Activated T-cell treated with anti-CD3 and anti-CD28 coated beads for 48 hours (primary cell): ENCODE measurements at places on chromosomes 13 and 19.

DNA sequence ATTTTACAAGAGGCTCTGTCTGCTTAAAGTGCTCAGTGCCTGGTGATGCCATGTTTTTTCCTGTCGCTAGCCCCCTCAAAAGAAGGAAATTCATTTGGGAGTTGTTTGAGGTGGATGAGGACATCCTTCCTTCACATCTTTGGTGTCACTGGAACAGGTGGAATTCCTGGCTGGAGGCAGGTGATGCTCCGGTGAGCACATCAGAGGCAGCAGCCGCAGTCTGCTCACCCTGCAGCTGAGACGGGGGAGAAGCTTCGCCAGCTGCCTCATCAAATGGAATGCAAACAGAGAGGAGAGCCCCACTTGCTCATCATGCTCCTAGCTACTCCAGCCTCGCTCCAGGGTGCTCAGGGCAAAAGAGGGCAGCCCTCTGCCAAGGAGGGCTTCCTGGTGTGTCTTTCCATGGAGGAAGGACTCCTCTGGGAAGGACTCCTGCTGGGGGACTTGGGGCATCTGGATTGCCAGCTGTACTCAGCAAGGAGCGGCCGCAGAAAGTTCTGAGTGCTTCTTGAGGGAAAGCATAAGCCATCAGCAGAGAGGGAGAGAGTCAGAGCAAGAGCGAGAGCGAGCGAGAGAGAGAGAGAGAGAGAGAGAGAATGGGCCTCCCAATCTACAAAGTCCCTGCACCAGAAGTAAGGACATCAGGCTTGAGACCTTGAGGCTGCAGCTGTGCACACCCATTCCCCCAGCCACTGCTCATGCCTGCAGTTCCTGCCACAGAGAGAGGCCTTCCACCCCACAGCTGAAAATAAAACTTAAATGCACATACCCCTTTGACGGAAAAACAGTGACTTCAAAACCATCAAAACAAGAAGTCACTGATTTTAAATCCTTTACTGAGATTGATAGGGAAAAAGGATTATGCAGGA, 74.3 kb upstream of the UBL3 start:
- no peak for DNase-seq

DNA sequence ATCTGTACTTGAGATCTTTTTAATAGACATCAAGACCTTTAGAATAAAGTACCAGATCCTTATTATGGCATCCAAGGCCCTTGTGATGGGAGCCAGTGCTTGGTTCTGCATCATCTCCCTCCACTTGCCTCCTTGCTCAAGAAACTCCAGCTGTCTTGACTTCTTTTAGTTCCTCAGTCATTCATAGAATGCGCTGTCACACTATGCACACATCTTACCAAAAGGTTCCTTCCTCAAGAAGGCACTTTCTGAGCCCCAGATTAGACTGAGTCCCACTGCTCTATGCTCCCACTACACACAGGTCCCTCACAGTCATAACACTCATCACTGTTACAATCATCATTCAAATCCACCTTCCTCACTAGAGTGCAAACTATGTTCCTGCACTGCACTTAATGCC, 57.8 kb upstream of the ITM2B start:
- DNase-seq = no peak

GRCh38 chr13:51590231-51590970, 6.1 kb downstream of the WDFY2 start:
- no peak for DNase-seq

- no peak for DNase-seq
Measured at GRCh38 chr19:55648585-55649267, 714 bp downstream of the CCDC106 start.

DNA sequence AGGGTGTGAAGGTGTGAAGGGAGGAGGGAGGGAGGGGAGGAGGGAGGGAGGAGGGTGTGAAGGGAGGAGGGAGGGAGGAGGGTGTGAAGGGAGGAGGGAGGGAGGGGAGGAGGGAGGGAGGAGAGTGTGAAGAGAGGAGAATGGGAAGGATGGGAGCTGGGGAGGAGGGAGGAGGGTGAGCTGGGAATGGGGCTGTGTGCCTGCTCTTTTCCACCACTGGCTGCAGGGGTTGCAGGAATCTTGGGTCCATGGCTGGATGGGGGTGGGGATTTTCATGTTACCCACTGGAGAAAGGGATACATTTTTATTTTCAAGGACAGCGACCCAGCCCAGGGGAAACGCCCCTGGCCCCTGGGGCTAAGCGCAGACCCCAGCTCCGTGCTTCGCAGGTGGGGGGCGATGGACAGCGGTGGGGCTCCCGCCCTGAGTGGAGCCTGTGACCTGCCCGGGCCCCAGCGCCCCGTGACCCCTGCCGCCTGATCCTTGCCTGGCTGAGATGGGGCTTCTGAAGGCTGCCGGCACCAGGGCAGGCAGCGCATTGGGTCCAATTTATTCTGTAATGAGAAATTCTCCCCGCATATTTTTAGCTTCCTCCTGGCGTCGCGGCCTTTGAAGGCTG, 3.0 kb upstream of the EFNA2 start:
- DNase-seq = no peak

DNA sequence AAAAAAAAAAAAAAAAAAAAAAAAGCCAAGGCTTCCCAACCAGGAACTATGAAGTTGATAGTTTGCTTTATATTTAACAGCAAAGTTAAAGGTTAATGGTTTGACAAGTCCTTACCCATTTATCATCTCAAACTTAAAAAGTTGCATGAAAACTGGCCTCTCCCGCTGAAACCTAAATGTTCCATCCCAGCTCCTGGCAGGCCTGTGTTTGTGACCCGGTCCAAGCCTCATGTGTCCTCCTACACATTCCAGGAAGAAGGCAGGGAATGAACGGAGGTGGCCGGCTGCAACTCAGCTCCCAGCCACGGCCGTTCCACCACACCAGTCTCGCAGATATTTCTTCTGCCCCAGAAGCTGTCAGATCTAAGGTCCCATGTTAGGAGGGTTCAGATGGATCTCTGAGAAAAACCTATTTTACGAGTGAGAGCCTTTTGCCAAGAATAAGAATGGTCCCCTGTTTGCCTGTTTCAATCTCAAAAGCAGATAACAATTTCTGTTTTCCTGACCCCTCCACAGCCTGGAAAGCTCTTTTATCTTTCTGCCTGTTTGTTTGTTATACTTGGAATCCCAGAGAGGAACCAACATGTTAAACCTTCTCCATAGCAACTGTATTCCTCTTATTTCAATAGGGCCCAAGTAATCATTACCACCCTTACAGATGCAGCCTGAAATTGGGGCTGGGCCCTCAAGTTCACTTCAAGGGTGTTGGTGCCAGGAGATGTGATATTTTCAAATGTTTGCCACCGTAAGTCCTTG, 56.5 kb downstream of the KCTD12 start:
- no peak for DNase-seq

DNA sequence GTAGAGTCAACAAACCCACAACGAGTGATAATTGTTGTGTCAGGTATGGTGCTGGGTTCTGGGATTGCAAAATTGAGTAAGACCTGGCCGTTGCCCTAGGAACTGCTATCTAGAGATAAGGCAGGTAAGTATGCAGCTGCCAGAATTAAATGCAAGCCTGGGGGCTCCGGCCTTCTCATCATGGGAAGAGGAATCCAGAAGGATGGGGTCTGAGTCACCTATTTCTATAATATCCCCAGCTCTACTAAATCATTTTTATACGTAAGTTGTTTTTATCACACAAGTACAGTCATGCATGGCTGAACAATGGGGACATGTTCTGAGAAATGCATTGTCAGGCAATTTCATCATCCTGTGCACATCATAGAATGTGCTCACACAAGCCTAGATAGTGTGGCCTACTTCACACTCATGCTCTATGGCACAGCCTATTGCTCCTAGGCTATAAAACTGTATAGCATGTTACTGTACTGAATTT, 203.0 kb downstream of the KLF5 start:
- DNase-seq = no peak

DNA sequence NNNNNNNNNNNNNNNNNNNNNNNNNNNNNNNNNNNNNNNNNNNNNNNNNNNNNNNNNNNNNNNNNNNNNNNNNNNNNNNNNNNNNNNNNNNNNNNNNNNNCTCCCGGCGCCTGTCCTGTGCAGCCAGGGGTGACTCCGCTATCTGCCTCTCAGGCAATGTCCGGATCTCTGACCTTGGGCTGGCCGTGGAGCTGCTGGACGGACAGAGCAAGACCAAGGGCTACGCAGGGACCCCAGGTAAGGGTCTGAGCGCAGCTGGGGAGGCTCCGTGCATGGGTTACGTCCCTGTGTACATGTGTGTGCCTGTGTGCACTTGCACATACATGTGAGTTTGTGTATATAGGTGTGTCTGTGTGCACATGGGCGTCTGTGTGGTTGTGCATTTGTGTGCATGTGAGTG, 36.1 kb upstream of the TMEM255B start:
- no peak for DNase-seq

DNA sequence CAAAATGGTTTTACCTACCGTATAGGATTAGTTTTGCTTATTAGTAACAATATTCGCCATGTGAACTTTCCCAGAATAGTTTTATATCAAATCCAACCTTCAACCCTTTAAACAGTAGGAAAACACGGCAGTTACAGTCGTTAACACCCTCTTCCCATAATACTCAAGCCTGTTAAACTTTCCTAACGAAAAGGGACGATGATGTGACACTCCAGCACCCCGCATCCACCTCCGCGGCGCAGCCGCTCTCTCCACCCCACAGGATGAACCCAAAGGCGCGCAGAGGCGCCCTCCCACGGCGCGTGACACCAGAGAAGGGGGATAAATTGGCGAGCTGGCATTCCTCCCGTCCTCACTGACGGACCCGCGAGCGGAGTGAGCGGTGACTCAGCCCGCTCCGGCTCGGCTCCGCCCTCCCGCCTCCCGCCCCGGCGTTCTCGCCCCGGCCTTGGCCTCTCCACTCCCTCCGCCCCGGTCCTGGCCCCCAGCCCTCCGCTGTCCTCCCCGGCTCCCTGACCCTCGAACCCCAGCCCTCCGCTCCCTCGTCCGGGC, 665 bp downstream of the TUBGCP3 start:
- peak; percentile 77 for DNase-seq

- peak; percentile 68 for DNase-seq
Measured at GRCh38 chr19:1259206-1259875, 9.8 kb upstream of the CIRBP start.

- DNase-seq = no peak
Measured at GRCh38 chr13:101149735-101150384, 266.4 kb downstream of the NALCN start.

DNA sequence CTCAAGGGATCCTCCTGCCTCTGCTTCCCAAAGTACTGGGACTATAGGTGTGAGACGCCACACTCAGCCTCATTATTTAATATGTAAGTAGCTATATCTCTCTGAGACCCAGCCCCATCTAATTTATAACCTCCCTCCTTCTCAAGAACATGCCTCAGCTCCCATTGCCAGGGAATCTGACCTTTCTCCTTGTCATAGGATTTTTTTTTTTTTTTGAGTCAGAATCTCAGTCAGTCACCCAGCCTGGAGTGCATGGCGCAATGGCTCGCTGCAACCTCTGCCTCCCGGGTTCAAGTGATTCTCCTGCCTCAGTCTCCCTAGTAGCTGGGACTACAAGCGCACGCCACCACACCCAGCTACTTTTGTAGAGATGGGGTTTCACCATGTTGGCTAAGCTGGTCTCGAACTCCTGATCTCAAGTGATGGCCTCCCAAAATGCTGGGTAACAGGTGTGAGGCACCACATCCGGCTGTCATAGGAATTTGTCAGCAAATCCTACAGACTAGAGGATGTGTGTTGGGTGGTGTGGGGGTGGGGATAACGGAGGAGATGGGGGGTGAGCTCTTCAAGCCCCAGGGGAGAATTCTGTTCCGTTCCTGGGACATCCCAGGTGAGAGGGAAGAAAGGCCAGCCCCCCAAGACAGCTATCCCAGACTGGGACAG, 5.1 kb upstream of the EPS8L1 start:
- DNase-seq = no peak

GRCh38 chr13:93037780-93038179, 188.8 kb upstream of the GPC6 start:
- no peak for DNase-seq

DNA sequence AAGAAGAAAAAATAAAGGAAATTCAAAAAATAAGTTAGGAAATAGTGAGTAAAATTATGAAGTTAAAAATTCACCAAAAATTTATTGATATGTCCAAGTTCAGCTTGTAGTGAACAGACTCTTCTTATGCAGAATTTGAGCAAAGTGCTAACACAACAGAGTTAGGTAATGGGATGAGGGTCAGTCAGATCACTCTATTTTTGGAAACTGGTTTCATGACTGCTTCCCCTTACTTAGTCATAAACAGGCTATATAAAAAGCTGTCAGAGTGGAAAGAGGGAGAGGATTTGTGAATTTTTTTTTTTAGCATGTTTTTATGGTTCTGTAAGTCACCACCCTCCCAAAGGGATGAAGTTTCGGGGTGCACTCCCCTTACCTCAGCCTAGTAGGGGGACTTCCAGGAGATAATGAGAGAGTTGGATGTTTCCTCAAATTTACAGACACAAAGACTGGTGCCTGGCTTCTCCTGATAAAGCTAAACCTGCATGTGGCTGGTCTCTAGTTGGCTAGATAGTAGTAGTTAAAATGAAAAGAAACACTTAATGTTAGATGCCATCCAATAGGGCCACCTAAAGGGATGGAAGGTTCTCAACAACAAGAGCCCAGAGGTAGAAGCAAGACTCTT, 4.5 kb downstream of the CPB2 start:
- DNase-seq = no peak

DNA sequence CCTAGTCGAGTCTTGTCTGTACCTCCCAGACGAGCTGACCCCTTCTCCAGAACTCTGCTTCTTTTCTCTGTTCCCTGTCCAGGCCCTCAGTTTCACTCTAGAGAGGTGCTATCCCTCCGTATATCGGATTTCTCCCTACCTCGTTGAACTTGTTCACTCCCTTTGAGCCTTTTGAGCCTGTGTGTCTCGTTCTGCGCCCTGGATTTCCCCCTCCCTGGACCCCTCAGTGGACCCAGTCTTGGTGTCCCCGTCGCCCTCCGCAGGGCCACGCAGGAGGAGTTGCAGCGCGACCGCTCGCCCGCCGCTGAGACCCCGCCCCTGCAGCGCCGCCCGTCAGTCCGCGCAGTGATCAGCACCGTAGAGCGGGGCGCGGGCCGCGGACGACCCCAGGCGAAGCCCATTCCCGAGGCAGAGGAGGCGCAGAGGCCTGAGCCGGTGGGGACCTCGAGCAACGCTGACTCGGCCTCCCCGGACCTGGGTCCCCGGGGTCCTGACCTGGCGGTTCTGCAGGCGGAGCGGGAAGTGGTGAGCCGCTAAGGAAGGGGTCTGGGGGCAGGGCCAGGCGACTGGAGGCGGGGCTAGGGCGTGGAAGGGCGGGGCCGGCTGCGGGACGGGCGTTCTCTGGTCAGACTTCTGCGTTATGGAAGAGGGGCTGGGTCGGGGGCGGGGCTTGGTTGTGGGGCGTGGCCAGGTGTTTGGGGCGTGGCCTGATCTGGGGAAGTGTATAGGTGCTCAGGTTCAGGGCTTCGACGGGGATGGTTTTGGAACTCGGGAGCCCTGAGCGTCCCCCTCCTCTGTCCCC, 5.5 kb downstream of the EPS8L1 start:
- peak; percentile 90 for DNase-seq
